ENCODE measurements at places on chromosomes 1 and 21. TPM values are rescaled to one million over a fixed set of nuclear protein-coding genes. Genes with fewer than 3 reads are reported as not detected.

The ANXA9 gene
- total RNA-seq, result 0.77 TPM

The OR2L3 gene
- not detected for total RNA-seq

The SPRR3 gene
- total RNA-seq, result not detected

The PLPP3 gene
- 28.5 TPM for total RNA-seq

The TMEM201 gene
- 7.3 TPM for total RNA-seq

The KCNN3 gene
- 4.3 TPM for total RNA-seq

The NPHS2 gene
- not detected for total RNA-seq

The TNFRSF4 gene
- not detected for total RNA-seq

The CHI3L1 gene
- 0.95 TPM for total RNA-seq

The PMVK gene
- 4.3 TPM for total RNA-seq

The FTCD gene
- not detected for total RNA-seq

The TRAF3IP3 gene
- not detected for total RNA-seq

The HSF2BP gene
- 1.1 TPM for total RNA-seq

The LRRN2 gene
- 1.9 TPM for total RNA-seq

The SPRR2A gene
- total RNA-seq, result not detected

The ADAM30 gene
- not detected for total RNA-seq

The SIK1 gene
- 0.65 TPM for total RNA-seq

The SMPDL3B gene
- total RNA-seq, result 3.9 TPM

The GNAI3 gene
- 11.4 TPM for total RNA-seq

The SAMSN1 gene
- total RNA-seq, result not detected

The DPYD gene
- 0.43 TPM for total RNA-seq

The MYOM3 gene
- total RNA-seq, result not detected

The LENEP gene
- not detected for total RNA-seq

The ANGPTL3 gene
- not detected for total RNA-seq

Data from neural progenitor cell (in vitro differentiated cells).